ENCODE measurements at places on chromosomes 6 and 20. TPM values are rescaled to one million over a fixed set of nuclear protein-coding genes. Genes with fewer than 3 reads are reported as not detected.

Gene CASS4
- total RNA-seq: 0.38 TPM

Gene BFSP1
- 1.9 TPM for total RNA-seq

Gene MUC21
- total RNA-seq: not detected

Gene MKKS
- total RNA-seq: 7.6 TPM

Gene GPLD1
- total RNA-seq: 0.27 TPM

Gene MSH5
- total RNA-seq: 6.8 TPM

Gene HRH3
- total RNA-seq: not detected

Gene KCNK16
- total RNA-seq: not detected

- peaks cover 9% of the 10 kb centered on the region for H3K4me1 ChIP-seq
- H3K27me3 ChIP-seq: no peaks in the 10 kb centered on the region
- no peak for DNase-seq
- no peak overlapping the region for H3K27ac ChIP-seq
Measured at GRCh38 chr20:8175741-8176675, 43.9 kb downstream of the PLCB1 start.

DNA sequence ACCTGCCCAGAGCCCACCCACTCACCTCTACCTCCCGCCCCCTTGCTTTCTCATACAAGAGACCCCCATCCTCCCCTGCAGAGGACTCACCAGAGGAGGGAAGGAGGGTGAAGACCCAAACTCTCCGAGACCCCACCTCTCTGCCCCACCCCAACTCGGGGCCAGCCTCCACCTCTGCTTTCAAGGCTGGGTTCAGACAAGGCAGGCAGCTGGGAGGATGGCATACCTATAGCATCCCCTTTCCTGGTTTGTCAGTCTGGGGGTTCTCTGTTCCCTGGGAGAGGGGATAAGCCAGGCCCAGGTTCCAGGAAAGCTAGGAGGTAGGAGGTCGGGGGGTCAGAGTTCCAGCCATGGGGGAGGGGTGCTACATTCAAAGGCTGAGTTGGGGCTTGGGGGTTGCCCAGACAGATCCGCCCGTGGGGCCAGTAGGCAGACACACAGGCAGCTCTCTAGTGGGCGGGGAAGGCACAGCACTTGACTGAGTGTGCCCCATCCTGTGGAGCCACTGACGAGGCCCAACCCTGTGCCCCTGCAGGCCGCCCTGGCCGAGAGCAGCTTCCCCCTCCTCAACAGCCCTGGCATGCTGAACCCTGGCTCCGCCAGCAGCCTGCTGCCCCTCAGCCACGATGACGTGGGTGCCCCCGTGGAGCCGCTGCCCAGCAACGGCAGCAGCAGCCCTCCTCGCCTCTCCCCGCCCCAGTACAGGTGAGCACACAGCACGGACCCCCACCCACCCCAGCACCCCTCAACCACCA lies 40.8 kb upstream of the MDFI start:
- no peak overlapping the region for H3K4me3 ChIP-seq
- no peaks in the 10 kb centered on the region for H3K36me3 ChIP-seq
- peaks cover 19% of the 10 kb centered on the region for H3K4me1 ChIP-seq
- no peak for DNase-seq

- H3K4me1 ChIP-seq: peaks cover 8% of the 10 kb centered on the region
- DNase-seq: no peak
- H3K27me3 ChIP-seq: no peaks in the 10 kb centered on the region
- H3K4me3 ChIP-seq: no peak overlapping the region
- H3K36me3 ChIP-seq: no peaks in the 10 kb centered on the region
- H3K27ac ChIP-seq: no peak overlapping the region
Measured at GRCh38 chr6:83600459-83600858, 88.1 kb downstream of the PRSS35 start.

- peak overlapping the region; percentile 40 for H3K4me3 ChIP-seq
- DNase-seq: peak; percentile 88
- H3K27me3 ChIP-seq: no peaks in the 10 kb centered on the region
Measured at GRCh38 chr6:4355241-4355640, 219.9 kb upstream of the ECI2 start.

DNA sequence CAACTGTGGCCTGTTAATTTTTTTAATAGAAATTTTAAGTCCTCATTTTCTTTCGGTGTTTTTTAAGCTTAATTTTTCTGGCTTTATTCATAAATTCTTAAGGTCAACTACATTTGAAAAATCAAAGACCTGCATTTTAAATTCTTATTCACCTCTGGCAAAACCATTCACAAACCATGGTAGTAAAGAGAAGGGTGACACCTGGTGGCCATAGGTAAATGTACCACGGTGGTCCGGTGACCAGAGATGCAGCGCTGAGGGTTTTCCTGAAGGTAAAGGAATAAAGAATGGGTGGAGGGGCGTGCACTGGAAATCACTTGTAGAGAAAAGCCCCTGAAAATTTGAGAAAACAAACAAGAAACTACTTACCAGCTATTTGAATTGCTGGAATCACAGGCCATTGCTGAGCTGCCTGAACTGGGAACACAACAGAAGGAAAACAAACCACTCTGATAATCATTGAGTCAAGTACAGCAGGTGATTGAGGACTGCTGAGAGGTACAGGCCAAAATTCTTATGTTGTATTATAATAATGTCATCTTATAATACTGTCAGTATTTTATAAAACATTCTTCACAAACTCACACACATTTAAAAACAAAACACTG lies 10.1 kb downstream of the HFE start:
- no peak overlapping the region for H3K27ac ChIP-seq
- H3K4me1 ChIP-seq: peaks cover 12% of the 10 kb centered on the region
- peak; percentile 46 for DNase-seq
- H3K4me3 ChIP-seq: no peak overlapping the region

DNA sequence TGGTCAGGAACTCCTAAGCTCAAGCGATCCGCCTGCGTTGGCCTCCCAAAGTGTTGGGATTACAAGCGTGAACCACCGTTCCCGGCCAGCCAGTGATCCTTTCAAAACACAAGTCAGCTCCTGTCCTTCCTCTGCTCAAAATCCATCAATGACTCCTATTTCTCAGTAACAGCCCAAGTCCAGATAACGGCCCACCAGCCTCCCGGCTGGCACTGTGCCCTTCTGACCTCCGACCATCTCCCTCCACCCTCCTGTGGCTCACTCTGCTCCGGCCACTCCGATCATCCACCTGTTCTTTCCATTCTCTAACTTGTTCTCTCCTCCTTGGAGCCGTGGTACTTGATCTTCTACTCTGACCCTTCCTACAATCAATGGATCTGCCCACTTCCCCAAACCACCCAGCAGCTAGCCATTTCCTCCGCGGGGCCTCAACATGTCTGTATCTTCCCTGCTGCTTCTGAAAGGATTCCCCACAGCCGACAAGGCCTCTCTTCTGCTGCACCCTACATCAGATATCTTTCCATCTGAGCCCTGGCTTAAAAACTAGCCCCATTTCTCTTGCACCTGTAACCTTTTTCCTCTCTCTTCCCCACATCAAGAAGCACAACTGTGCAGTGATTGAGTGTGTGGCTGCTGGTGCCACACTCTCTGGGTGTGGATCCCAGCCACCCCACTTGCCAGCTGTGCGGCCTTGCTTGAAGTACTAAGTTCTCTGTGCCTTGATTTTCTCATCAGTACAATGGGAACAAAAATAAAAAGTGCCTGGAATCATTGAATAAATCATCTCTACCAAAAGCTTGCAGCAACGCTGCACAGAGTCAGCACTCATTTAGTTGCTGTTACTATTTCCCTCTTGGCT lies 6.1 kb upstream of the ZMYND8 start:
- peaks cover 6% of the 10 kb centered on the region for H3K4me1 ChIP-seq
- no peak overlapping the region for H3K4me3 ChIP-seq
- no peak for DNase-seq
- no peaks in the 10 kb centered on the region for H3K36me3 ChIP-seq

GRCh38 chr20:13333793-13334192 lies 112.7 kb downstream of the ISM1 start:
- H3K4me3 ChIP-seq: no peak overlapping the region
- peaks cover 18% of the 10 kb centered on the region for H3K4me1 ChIP-seq
- H3K27ac ChIP-seq: no peak overlapping the region
- peaks cover 1% of the 10 kb centered on the region for H3K27me3 ChIP-seq

GRCh38 chr20:49697071-49697470 lies 16.6 kb downstream of the B4GALT5 start:
- H3K4me1 ChIP-seq: peaks cover 74% of the 10 kb centered on the region
- no peaks in the 10 kb centered on the region for H3K27me3 ChIP-seq
- no peaks in the 10 kb centered on the region for H3K36me3 ChIP-seq
- DNase-seq: no peak

All from HFFc6 (cell line).